Eye (tissue), 1 donor: ENCODE measurements at places on chromosomes 3 and 15.

DNA sequence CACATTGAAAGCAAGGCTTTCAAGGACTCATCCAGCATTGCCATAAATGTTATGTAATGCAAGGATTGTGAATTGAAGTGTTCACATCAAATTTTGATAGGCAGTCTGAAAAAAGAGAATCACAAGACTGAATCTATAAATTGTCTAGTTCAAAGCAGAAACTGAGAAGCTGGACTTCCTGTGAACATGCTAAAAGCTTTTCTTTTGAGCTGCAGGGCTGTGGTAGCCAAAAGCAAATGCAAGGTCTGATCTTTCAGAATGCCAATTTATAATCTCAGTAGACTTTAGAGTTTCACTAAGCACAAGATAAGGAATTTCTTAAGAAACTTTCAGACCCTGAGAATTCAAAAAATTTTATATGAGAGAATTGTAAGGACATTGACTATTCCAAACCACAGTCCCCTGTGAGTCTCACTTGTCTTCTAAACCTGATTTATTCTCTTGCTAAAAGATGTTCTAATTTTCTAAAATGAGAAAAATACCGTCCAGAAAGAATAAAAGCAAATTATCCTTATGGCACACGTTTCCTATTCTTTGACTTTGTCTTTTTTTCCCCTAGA, 1700.3 kb downstream of the OTOL1 start:
- DNase-seq: peak; percentile 7

GRCh38 chr3:20310629-20311028, 124.6 kb upstream of the SGO1 start:
- peak; percentile 14 for DNase-seq

DNA sequence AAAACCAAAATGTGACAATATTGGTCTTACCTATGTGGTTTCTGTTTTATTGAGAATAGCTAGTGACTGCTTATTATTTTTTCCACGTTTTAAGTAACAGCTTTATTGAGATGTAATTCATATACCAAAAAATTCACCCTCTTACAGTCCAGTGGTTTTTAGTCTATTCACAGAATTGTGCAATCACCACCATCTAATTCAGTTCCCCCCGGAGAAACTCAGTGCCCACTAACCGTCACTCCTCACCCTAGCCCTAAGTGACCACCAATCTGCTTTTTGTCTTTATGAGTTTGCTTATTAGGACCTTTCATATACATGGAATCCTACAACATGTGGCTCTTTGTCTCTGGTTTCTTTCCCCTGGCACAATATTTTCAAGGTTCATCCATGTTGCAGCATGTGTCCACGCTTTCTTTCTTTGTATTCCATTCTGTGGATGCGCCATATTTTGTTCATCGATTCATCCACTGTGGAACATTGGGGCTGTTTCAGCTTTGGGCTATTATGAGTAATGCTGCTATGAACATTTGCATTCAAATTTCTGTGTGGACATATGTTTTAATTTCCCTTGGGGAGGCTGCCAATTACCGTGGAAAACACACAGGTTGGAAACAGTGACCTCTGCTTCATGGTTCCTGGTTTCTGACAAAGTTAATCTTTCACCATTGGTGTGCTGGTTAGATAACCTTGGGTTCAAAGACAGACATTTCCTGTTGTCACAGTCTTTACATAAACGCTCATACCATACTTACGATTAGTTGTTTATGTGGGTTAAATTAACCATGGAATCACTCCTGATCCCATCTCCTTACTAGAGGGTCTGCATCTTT, 3.2 kb upstream of the BCL2L10 start:
- DNase-seq: peak; percentile 26

DNA sequence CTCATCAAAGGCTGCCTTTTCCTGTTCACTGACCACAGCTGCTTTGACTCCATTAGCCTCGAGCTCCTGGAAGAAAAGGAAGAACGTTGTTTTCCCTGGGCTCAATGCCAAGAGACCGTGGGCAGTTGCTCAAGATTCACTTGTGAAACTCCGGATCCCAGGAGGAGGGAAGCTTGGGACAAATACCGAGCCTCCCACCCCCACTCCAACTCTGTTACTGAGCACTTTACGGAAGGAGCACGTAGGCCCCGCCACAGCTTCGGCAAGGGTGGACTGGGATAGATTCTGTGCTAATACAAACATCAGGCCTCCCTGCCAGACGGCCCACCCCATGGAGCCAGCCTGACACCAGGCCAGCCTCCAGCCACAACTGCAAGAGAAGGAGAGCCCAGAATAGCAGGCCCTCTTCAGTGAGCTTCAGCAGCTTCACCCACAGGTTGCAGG, 10.8 kb upstream of the FANCD2 start:
- DNase-seq: peak; percentile 58

GRCh38 chr3:195154793-195155535, 116.0 kb downstream of the XXYLT1 start:
- peak; percentile 83 for DNase-seq

DNA sequence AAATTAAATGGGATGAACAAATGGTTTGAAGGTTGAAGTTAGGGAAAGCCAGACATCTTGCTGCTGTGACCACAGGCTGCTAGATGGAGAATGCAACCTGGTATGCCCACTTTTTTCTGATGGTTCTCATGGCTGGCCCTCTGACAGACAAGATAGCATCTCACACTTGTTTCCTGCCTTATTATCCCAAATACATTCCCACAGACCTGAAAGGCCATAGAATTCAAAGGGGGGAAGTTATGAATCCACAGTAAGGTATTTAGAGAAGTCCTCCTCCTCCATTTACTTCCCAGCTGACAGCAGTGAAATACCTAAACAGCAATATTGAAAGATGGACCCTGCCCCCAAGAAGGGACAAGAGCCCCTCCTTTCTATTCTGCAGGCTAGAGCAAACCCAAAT, 32.4 kb downstream of the LEO1 start:
- no peak for DNase-seq

DNA sequence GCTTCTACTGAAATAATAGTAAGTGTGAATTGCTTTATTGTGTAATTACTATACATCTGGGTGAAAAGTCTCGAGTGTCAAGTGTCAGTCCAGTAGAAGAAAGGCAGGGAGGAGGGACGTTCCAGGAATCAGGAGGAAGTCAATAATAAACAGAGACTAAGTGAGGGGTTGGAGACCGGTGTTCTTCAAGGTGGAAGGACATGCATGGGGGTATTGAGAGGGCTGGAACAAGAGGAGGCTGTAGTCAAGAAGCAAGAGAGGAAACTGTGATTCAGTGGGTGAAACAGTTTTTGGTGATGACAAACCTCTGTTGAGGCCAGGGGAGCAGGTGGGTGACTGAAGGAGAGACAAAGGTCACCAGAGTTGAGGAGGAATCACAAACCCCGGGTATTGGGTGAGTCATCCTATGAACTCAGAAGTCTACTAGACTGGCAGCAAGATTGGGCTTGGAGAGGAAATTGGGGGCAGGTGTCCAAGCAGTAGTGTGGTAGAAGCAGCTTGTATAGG, 11.6 kb upstream of the SCAMP5 start:
- DNase-seq: no peak
